ENCODE measurements at places on chromosomes 11 and 22. TPM values are rescaled to one million over a fixed set of nuclear protein-coding genes. Genes with fewer than 3 reads are reported as not detected.

Gene OR56A1
- total RNA-seq = not detected

Gene AP2A2
- 43.7 TPM for total RNA-seq

Gene OR4A16
- not detected for total RNA-seq

Gene H19
- 36.1 TPM for total RNA-seq

Gene PGA5
- not detected for total RNA-seq

Gene CRYAB
- total RNA-seq = 20.0 TPM

Gene TSSK2
- total RNA-seq = not detected

Gene RFPL1
- not detected for total RNA-seq

Gene LRRC74B
- not detected for total RNA-seq

Gene SCN4B
- 0.34 TPM for total RNA-seq

Gene CHRDL2
- not detected for total RNA-seq

Gene NAALADL1
- total RNA-seq = 41.6 TPM

Gene AMPD3
- total RNA-seq = 3.4 TPM

Gene OR51E2
- not detected for total RNA-seq

Gene DHCR7
- total RNA-seq = 202 TPM

Gene TREH
- total RNA-seq = not detected

Gene CELSR1
- total RNA-seq = 0.15 TPM

Data from bronchus fibroblast of lung (primary cell).